Stimulated activated CD8-positive, alpha-beta memory T cell treated with anti-CD3 and anti-CD28 coated beads, Interleukin-4, amount 100 ng/mL, for 1 hour (primary cell): ENCODE measurements at places on chromosomes 7 and 10.

DNA sequence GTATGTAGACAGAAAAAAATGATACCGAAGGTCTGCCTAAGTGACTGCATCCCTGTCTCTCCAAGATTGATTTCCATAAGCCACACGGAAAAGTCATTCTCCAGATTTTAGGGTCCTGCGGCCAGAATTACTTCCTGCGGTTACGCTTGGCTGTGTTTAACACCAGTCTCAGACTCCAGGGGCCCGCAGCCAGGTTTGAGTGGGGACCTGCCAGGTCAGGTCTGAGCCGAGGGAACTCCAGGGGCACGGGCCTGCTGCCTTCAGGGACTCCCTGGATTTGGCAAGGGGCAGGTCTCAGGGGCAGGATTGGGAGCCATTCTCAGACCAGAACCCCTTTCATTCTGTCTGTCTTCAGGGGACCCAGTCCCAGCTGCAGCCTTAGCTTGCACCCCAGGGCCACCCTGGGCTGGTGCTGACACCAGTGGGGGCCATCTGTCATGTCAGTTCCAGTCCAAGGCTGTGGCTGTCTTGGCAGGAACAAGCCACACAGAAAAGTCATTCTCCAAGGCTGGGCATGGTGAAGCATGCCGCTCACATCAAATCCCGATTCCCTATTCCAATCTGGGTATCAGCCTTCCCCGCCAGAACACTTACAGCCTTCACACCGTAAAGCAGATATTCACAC is 39.0 kb downstream of the TMEM120A start:
- DNase-seq, result no peak

DNA sequence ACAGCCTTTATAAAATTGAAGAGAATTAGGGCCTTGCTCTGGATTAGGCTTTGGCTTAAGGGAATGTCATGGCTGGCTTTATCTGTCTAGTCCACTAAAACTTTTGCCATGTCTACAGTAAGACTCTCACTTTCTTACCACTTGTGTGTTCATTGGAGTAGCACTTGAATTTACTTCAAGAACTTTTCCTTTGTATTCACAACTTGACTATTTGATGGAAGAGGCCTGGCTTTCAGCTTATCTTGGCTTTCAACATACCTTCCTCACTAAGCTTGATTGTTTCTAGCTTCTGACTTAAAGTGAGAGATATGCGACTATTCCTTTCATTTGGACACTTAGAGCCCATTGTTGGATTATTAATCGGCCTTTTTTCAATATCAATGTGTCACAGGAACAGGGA is 96.1 kb downstream of the TPST1 start:
- no peak for DNase-seq

- no peak for DNase-seq
Measured at GRCh38 chr7:1027242-1028043, 16.9 kb upstream of the GPR146 start.

DNA sequence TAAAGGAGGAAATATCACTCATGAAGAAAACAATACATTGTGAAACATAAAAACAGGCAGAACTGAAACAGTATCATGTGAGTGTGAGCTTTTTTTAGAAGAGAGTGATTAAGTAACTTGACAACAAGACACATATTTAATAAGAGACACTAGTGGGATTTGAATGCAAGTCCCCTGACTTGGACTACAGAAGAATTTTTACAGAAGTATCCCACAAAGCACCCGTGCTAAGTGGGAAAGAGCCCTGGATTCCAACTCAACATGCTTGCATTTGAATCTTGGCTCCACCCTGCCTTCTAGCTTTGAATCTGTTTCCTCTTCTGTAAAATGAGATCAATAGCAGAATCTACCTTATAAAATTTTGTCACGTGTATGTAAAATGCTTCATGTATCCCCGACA is 166.2 kb downstream of the ZNF365 start:
- DNase-seq, result no peak

DNA sequence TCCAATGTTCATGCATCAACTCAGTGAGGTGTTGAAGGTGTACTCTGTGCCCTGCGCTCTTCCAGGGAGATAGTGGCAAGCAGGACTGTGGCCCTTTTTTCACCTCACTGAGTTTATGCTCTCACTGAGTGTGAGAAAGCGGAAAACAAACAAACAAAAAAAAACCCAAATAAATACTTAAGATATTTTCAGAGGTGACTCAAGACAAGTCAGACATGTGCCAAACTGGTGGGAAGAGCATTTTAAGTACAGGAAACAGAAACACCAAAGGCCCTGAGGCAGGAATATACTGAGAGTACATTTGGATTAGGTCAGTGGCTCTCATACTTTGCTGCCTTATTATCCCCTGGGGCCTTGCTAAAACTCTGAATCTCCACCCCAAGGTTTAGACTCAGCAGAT is 111.9 kb upstream of the IGFBP3 start:
- DNase-seq, result no peak

- DNase-seq, result no peak
Measured at GRCh38 chr10:31424473-31424872, 105.5 kb downstream of the ZEB1 start.

DNA sequence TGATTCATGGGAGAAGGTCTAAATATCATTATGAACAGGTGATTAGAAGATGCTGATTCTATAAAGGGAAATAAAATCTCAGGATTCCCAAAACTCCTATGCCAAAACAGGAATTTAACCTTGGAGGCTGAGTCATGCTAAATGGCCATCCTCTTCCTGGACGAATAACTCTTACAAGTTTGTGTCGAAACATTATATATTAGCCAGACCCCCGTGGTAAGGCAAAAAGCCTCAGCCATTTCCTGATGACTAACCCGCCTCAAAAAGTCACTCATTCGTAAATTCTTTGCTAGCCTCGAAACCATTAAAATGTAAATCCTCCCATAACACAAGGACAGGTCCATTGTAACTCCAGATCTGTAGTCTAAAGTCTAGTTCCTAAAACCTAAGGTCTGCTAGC is 32.0 kb downstream of the CUL2 start:
- no peak for DNase-seq

- no peak for DNase-seq
Measured at GRCh38 chr10:123295644-123296043, 141.4 kb downstream of the BUB3 start.

DNA sequence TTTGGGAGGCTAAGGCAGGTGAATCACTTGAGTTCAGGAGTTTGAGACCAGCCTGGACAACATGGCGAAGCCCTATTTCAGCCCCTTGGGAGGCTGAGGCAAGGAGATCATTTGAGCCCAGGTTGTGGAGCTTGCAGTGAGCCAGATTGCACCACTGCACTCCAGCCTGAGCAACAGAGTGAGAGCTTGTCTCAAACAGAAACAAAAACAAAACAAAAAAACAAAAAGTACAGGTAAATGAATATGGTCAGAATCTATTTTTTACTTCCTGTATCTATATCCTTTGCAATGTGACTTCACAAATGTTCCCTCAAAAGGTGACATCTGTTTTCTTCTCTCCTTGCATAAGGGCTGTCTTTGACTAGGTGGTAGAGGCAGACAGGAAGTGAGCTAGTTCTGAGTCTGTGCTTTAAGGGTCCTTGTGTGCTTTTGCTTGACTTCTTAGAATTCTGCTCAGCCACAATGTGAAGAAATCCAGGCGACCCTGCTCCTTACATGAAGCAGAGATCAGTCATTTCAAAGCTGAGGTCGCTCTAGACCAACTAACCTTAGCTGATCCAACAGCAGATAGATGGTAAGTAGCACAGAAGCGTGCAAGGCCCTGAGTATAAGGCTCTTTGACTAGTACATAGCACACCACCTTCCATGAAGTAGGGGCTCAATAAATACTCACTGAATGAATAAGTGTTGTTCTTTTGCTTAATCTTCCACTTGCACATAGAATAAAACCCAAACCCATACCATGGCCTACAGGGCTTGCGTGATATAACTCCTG is 423.2 kb upstream of the PCDH15 start:
- no peak for DNase-seq
